ENCODE measurements at places on chromosomes 13 and 19. TPM values are rescaled to one million over a fixed set of nuclear protein-coding genes. Genes with fewer than 3 reads are reported as not detected.

ZNF98 gene
- not detected for total RNA-seq

INTS6 gene
- 49.9 TPM for total RNA-seq

DNA sequence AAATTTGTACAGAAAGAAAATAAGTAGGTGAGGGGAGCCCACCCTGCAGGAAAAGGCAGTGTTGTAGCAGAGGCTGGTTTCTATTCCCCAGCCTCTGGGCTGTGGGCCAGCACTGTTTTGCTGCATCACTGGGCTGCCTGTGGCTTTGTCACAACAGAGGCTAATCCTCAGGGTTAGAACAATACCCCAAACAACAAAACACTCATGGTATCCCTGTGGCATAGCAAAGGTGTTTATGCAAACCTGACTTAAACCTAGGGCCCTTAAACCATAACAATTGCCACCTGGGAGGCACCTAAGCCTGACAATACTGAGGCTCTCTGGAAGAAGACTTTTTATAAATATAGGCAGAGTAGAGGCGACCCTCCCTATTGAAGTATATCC lies 314.7 kb downstream of the OLFM4 start:
- no peak for ATAC-seq

DNA sequence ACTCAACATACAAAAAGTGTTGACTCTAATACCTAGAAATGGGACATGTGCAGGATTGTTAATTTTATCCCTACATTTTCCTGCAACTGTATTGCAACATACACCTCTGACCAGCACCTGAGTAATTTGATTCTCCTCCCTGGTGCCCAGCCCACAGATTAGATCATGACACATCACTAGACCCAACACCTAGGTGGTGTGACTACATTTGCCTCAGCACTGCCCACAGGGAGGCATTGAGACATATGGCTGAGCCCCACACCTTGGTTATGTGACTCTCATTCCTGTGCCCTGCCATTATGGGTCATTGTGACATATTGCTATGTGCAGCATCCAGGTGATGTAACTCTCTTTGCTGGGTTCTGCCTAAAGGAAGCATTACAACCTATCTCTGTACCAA lies 13.2 kb upstream of the ZNF254 start:
- ATAC-seq = no peak
